ENCODE measurements at places on chromosomes 7 and 10.

GRCh38 chr7:144656965-144657517, 178.8 kb downstream of the TPK1 start:
- no peaks in the 10 kb centered on the region for H3K36me3 ChIP-seq
- H3K4me1 ChIP-seq = peaks cover 1% of the 10 kb centered on the region
- H3K27me3 ChIP-seq = no peaks in the 10 kb centered on the region
- H3K27ac ChIP-seq = no peak overlapping the region
- no peak for DNase-seq

DNA sequence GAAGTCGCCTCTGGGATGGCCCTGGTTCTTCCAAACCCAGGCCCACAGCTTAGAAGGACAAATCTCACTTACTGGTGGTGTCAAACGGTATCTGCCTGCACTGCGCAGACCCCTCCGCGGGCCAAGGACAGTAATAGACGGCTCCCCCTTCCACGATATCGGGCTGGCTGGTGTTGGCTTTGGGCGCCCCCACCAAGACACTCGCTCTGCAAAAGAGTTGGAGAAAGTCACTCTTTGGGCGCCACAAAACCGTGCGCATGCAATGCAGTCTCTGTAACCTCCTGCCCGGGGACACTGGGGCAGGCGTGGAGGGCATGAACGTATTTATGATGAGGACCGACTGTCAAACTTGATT, 1.1 kb downstream of the ITGA8 start:
- no peak for DNase-seq
- H3K27ac ChIP-seq = no peak overlapping the region
- H3K4me3 ChIP-seq = no peak overlapping the region

DNA sequence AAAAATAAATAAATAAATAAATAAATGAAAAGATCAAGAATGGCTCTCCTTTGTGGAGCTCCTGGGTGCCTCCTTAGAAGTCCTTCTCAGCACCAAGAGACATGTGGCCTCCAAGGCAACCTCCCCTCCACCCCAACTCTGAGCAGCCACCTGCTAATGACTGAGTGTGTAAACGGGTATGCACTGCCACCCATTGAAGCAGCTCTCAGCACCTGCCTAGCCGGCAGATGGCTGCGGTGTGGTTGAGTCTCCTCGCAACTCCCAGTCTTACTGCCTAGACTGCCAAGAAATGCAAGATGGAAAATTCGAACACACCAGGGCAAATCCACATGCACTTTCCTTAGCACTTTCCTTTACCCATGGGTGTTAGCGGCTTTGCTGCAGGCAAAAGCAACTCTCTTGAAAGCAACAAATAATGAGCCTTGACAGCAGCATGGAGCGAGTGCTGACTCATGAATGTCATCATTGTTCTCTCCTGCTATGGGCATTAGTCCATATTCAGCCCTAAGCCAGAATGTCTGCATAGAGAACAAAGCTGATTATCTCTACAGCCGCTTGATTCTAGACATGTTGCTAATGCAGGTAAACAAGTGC, 913.9 kb upstream of the AUTS2 start:
- H3K4me1 ChIP-seq = no peaks in the 10 kb centered on the region
- H3K4me3 ChIP-seq = no peak overlapping the region
- DNase-seq = no peak
- no peaks in the 10 kb centered on the region for H3K27me3 ChIP-seq
- H3K27ac ChIP-seq = no peak overlapping the region

- no peaks in the 10 kb centered on the region for H3K36me3 ChIP-seq
- no peaks in the 10 kb centered on the region for H3K27me3 ChIP-seq
- no peak overlapping the region for H3K4me3 ChIP-seq
- DNase-seq = no peak
Measured at GRCh38 chr7:151131592-151132293, 35.8 kb downstream of the GBX1 start.

Measured in activated T-helper 2 cell treated with anti-CD3 and anti-CD28 coated beads, Interferon-gamma antibody, Interleukin-2, Interleukin-4, amounts not matched to agents 10 μg/mL and 5 μg/mL and 100 μg/mL, durations not matched to agents 14 hours and 24 hours and 36 hours (primary cell).